A375 (cell line): ENCODE measurements at places on chromosomes 13 and 19. TPM values are rescaled to one million over a fixed set of nuclear protein-coding genes. Genes with fewer than 3 reads are reported as not detected.

ZNF492 gene
- total RNA-seq: 4.8 and 5.3 TPM in 2 replicates

GPR18 gene
- total RNA-seq: not detected in 2 replicates

TUBB4A gene
- total RNA-seq: 0.60 and 0.85 TPM in 2 replicates

RDH8 gene
- total RNA-seq: not detected in 2 replicates

CGB1 gene
- total RNA-seq: not detected in 2 replicates

BEST2 gene
- total RNA-seq: not detected in 2 replicates

TNFSF13B gene
- total RNA-seq: 2.0 and 2.3 TPM in 2 replicates

FAM83E gene
- total RNA-seq: 1.8 and 2.0 TPM in 2 replicates

FPR2 gene
- total RNA-seq: 0.03 TPM in 1 of 2 replicates, not detected in the other

ZNF208 gene
- total RNA-seq: 2.2 and 3.2 TPM in 2 replicates

IL17D gene
- 0.50 and 1.4 TPM in 2 replicates for total RNA-seq

NCR1 gene
- 0.72 and 0.91 TPM in 2 replicates for total RNA-seq

WDR88 gene
- total RNA-seq: not detected in 2 replicates

TPTE2 gene
- total RNA-seq: not detected in 2 replicates

PLPP2 gene
- 102 TPM in 2 replicates for total RNA-seq

PTH2 gene
- total RNA-seq: not detected in 2 replicates

WDR87 gene
- total RNA-seq: not detected in 2 replicates

RFX2 gene
- total RNA-seq: 4.9 and 5.6 TPM in 2 replicates

FFAR3 gene
- total RNA-seq: not detected in 2 replicates

NTN5 gene
- 0.21 TPM in 1 of 2 replicates, not detected in the other for total RNA-seq

CATSPERD gene
- total RNA-seq: not detected in 2 replicates

PLK5 gene
- total RNA-seq: not detected in 2 replicates

ZNF546 gene
- total RNA-seq: 0.61 and 1.4 TPM in 2 replicates

ADPRHL1 gene
- 2.3 and 4.2 TPM in 2 replicates for total RNA-seq

FXYD7 gene
- total RNA-seq: 0.26 and 2.1 TPM in 2 replicates

ZNF99 gene
- 0.03 TPM in 1 of 2 replicates, not detected in the other for total RNA-seq

EPSTI1 gene
- total RNA-seq: 0.72 TPM in 1 of 2 replicates, not detected in the other

CEACAM18 gene
- not detected in 2 replicates for total RNA-seq

PRSS57 gene
- not detected in 2 replicates for total RNA-seq

IL11 gene
- total RNA-seq: 27.0 and 27.7 TPM in 2 replicates

TEX101 gene
- total RNA-seq: not detected in 2 replicates

S1PR4 gene
- 5.3 and 9.9 TPM in 2 replicates for total RNA-seq

GJA3 gene
- 2.2 and 2.4 TPM in 2 replicates for total RNA-seq
